ENCODE measurements at places on chromosomes 4 and X. TPM values are rescaled to one million over a fixed set of nuclear protein-coding genes. Genes with fewer than 3 reads are reported as not detected.
A peak's percentile ranks its signal among the peaks of the same experiment; 100 is the strongest.

GLA gene
- 27.1 TPM for total RNA-seq

GRCh38 chr4:146256328-146256727 lies 42.0 kb downstream of the REELD1 start:
- DNase-seq: no peak

SNCA gene
- 0.56 TPM for total RNA-seq

DNA sequence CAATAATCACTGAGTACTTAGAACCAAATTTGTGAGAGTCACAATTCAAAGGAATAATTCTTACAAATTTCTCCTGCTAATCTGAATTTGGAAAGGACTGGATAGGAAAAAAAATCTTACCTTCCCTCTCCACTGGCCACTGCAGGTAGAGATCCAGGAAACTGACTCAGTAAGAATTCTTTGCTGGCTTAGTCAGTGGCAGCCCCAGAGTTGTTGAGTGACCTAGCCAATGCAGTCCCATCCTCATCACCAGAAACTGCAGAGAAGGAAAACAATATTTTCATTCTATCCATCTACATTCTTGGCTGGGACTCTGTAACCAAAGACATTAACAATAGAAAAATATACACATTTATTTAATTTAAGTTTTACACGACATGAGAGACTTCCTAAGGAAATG lies 572.0 kb downstream of the ADGRL3 start:
- no peak for DNase-seq

DRD5 gene
- not detected for total RNA-seq

- no peak for DNase-seq
Measured at GRCh38 chrX:50863471-50863870, 47.1 kb upstream of the BMP15 start.

DNA sequence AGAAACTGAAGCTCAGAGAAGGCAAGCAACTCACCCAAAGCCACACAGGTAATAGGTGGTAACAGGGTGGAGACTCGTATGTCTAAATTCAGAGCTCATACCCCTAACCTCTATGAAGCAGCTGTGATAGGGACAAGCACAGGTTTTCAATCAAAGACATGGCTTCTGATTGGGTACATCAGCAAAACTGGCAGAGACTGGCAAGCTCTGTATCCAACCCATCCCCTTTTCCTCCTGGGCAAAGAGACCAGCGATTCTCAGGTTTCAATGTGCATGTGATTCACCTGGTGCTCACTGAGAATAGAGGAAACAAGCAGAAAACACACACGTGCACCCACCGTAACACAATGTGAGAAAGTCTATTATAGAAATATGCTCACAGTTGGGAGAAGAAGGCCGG lies 153.0 kb downstream of the SMIM20 start:
- no peak for DNase-seq

DNA sequence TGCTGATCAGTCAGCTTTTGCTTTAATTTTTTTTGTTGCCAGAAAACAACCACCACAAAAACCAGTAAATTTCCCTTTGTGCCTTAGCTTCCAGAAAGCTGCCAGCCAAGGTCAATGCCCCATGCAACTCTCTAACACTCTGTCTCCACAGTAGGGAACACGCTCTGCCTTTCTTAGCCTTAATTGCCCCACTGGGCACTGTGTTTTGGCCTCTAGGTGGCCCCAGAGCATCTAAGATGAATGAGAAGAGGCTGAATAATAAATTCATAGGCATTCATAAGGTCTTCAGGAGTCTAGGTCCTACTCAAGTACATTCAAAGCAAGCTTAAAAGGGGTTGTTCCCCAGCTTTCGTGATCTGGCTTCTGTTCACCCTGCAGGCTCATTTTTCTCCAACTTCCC lies 57.7 kb upstream of the PASD1 start:
- DNase-seq: no peak

DNA sequence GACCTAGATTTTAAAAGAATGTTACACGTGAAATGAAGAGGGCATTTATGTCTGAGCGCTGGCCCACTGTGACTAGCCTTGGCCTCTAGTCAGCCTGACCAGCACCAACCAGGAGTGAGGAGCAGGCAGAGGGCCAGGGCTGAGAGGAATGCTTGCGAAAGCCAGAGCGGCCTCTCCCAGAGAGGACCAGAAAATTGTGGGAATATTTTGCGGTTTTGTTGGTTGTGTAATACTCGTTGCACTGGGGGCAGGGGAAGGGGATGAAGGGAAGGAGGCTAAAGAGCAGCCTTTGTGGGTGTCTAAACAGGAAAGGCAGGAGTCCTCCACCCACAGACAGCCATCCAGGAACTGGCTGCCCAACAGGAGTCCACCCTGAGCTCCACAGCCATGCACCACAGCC lies 3.8 kb downstream of the GABRE start:
- DNase-seq: no peak

- peak; percentile 38 for DNase-seq
Measured at GRCh38 chr4:75916091-75916661, 13.9 kb upstream of the PPEF2 start.

GRCh38 chrX:15563056-15563455 lies 37.7 kb downstream of the ACE2 start:
- DNase-seq: no peak

- no peak for DNase-seq
Measured at GRCh38 chr4:122639181-122639580, 18.3 kb upstream of the IL21 start.

ETDB gene
- total RNA-seq: not detected

DNA sequence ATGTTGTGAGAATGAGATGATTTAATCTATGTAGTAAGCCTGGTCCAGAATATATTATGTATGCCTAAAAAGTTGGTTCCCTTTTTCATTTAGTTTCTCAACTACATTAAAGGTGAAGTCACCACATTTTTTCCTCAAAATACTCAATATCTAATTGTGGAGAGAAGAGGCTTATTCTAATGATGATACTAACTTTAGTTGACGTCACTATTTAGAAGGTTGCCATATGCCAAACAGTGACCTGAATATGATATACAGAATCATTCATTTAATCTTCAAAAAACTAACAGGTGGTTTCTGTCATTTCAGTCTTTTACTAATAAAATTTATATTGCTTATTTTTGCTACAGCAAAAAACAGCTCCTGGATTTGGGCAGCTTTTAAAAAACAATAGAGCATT lies 480.7 kb upstream of the NWD2 start:
- DNase-seq: no peak

GRCh38 chr4:145493166-145493565 lies 11.5 kb downstream of the SMAD1 start:
- no peak for DNase-seq

- DNase-seq: no peak
Measured at GRCh38 chr4:8655411-8656184, 63.0 kb downstream of the CPZ start.

DNA sequence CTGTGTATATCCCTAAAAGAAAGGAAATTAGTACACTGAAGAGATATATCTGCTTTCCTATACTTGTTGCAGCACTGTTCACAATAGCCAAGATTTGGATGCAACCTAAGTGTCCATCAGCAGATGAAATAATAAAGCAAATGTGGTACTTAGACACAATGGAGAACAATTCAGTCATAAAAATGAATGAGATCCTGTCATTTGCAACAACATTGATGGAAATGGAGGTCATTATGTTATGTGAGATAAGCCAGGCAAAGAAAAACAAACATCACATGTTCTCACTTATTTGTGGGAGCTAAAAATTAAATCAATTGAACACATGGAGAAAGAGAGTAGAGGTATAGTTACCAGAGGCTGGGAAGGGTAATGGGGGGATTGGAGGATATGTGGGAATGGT lies 611.9 kb downstream of the STPG2 start:
- DNase-seq: no peak

EDNRA gene
- total RNA-seq: not detected

DNA sequence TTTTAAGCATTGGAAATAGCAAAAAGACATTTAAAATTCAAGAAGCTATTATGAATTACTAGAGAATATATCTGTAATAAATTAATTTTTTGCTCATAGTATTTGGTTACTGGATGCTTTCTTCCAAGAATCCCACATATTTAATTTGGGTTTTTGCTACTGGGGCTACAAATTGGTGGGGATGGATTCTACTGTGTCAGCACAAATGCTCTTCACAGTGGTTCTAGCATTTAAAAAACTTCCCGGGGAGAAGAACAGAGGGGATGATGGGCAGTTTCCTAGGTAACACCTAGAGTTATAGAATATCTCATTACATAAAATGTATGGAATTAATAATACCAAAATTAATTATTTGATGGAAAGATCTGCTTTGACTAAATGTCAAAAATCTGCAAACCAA lies 68.9 kb upstream of the PRPS2 start:
- DNase-seq: no peak

AMER1 gene
- total RNA-seq: 3.7 TPM

DNA sequence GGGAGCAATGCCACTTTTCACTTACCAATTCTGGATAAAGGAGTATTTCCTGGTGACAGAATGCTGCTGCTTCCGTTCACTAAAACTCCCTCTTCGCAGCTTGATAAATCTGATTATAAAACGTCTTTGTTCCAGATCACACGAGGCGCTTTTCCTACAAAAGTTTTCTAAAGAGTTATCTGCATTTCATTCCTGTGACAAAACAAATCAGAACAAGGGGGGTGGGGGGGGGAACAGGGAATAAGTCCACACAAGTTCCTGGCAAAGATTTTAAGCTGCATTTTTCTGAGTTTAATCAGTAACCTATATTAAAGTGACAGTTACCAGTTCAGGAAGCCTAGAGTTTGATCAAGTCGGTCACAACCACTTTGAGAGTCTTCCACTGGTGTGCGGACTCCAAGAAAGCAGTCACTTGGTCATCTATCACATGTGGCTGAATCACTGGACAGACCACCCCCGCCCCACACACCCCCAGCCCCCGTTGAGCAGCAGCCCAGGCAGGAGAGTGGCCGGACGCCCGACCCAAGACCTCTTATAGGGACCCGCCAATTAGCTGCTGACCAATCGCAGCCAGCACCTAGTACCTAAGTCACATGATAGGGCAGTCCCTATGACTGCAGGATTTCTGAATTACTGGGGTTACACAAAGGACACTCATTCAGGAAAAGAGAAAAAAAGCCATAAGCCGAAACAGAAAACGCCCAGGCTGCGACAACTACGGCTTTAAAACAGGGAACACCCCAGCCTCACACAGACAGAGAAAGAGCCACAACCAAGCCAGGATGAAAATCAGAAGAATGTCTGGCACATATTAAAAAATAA lies 569.3 kb upstream of the DIPK2B start:
- peak; percentile 13 for DNase-seq

GAGE12F gene
- total RNA-seq: not detected

DNA sequence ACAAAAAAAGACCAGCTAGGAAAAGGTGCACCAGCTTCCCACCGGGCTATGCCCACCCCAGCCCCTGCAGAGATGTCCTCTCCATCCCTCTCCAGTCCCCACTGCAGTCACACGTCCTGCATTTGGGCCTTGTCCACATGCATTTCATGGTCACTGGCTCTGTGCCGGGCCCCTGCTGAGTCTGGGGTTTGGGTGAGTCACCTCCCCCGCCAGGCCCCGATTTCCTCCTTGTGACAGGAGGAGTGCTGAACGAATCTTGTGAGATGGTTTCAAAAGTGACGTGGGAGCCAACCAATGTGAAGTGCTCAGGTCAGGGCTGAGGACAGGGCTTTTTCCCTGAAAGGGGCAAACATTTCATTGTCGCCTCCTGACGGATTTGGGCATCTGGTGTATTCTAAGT lies 7.1 kb downstream of the CPZ start:
- DNase-seq: no peak

DNA sequence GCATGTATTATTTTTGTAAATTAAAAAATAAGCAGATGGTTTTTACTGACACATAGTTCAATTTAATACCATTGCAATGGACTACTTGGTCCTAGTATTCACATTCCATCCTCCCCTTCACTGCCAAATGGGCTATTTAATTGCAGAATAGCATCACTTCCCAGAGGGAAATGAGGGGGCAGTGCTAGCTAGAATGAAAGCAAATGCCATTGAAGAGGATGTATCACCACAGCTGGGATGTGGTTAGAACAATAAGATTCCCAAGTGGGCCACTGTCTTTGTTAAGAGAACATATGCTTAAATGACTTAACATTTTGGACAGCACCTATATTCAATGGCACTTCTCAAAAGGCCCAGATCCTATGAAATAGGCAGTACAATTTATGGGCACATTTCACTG lies 224.7 kb downstream of the RBMX2 start:
- no peak for DNase-seq

DNA sequence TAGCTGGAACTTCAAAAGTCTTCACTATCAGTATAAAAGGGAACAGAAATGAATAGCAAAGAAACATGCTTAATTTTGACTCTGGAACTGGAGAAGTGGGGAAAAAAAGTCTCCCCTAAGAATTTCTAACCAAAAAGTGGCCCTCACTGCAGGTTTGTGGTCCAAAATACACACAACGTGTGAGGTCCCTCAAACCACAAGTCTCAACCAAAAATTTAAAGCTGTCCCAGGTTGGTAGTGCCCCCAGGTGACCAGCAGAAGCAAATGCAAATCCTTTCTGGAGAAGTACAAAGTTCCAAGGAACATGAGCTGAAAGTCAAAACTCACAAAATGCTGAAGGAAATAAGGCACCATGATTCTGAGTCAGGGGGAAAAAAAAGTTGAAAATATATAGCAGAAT lies 23.6 kb upstream of the VAMP7 start:
- DNase-seq: no peak

GRCh38 chr4:44056721-44057151 lies 391.9 kb downstream of the KCTD8 start:
- DNase-seq: no peak

ARHGEF6 gene
- total RNA-seq: 70.2 TPM

GRCh38 chr4:7546152-7546808 lies 111.5 kb upstream of the PSAPL1 start:
- no peak for DNase-seq

DNA sequence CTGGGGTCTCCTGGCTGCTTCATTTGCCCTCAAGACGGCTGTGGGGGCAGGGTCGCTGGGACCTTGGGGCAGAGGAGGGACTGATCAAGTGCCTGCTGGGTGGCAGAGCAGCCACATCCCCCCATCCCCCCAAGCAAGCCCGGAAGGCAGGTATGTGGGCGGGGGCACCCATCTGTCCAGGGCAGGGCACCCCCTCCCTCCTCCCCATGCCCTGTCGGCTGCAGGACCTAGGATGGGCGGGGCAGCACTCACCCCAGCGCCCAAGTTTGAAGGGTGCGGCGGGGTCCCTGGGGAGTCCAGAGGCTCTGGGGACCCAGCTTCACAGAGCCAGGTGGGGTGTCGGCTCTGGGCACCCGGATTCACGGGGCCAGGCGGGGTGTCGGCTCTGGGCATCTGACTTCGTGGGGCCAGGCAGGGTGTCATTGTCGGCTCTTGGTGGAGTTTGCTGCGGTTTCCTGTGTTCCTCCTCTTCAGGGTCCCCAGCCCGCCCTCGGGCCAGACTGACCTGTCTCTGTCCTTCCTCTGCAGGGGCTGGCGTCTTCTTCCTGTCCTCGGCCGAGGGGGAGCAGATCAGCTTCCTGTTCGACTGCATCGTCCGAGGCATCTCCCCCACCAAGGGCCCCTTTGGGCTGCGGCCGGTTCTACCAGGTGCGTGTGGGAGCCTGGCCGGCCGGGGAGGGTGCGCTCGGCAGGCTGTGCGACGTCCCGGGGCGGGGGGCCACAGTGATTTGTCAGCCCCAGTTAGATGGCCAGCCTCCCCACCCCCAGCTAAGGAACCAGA lies 22.1 kb downstream of the DOK7 start:
- DNase-seq: no peak
